PC-3 (cell line): ENCODE measurements at places on chromosomes 2 and 18. TPM values are rescaled to one million over a fixed set of nuclear protein-coding genes. Genes with fewer than 3 reads are reported as not detected.

- peaks cover 1% of the 10 kb centered on the region; the same call in 1 of the 2 replicates for H3K4me1 ChIP-seq
- no peak overlapping the region for H3K4me3 ChIP-seq
- H3K36me3 ChIP-seq = no peaks in the 10 kb centered on the region
- no peak for DNase-seq
- no peaks in the 10 kb centered on the region for H3K27me3 ChIP-seq
Observed at GRCh38 chr18:22838221-22838620, 94.9 kb upstream of the RBBP8 start.

DNA sequence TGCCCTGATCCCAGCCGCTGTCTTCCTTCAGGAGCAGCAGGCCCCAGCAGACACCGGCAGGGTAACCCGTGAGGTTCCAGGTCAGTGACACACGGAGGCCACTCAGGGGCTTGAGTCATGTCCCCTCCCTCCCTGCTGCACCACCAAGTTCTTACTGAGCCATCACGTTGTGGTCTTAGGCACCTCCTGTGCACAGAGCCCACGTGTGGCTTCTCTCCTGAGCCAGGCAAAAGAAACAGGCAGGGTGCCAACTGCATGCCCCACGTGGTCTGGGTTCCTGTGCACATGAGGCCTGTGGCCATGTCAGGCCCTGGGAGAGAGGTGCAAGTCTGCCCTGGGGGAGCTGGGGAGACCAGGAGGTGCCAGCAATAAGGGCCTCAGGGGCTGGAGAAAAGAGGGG lies 264.8 kb downstream of the KLHL29 start:
- H3K27me3 ChIP-seq = no peaks in the 10 kb centered on the region
- H3K4me3 ChIP-seq = no peak overlapping the region
- H3K4me1 ChIP-seq = peaks cover 19% of the 10 kb centered on the region

GRCh38 chr2:234973008-234973407 lies 21.2 kb downstream of the SH3BP4 start:
- H3K36me3 ChIP-seq = no peaks in the 10 kb centered on the region
- DNase-seq = no peak
- no peak overlapping the region for H3K27ac ChIP-seq
- H3K4me3 ChIP-seq = no peak overlapping the region
- no peaks in the 10 kb centered on the region for H3K27me3 ChIP-seq

The GALM gene
- 22.7 and 26.4 TPM in 2 replicates for total RNA-seq

The COX7A2L gene
- total RNA-seq = 106 and 120 TPM in 2 replicates
